Activated CD4-positive, alpha-beta T cell treated with anti-CD3 and anti-CD28 coated beads for 48 hours (primary cell): ENCODE measurements at places on chromosomes 7 and 10.

GRCh38 chr10:28897617-28898464 is 220.5 kb downstream of the BAMBI start:
- no peak for DNase-seq

GRCh38 chr7:29879609-29880008 is 73.3 kb downstream of the WIPF3 start:
- peak; percentile 19 for DNase-seq

DNA sequence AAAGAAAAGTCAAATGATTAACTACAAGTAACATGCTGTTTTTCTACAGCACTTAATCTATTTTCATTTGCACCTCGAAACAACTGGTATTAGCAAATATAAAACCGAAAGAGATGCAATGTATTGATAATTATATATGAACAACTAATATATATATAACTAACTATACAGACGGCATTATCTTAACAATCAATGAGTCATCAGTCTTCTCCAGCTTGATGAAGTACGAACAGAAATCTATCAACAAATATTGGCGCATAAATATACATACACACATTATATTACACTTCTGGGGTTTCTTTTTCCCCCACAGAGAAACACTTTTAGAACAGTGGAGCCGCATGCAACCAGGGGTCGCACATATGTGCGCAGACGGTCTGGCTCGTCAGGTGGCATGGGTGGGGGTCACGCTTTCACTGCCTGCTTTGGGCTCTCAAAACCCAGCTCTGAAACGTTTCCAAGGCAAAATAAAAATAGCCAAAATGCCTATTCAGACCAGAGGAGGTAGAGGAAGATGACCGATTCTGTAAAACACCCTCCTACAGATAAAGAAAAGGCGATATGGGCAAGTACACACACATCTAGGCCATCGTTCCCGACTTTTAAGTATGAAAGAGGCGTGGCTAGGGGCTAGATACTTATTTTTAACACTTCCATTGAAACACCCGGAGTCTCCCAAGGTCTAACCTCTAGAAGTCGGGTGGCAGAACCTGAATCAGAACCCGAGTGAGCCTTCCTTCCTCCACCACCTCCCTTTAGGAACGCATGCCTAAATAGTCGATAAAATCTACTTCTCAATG is 1.7 kb downstream of the ARHGAP12 start:
- peak; percentile 11 for DNase-seq

- DNase-seq, result no peak
These were observed 15.5 kb upstream of the TMEM120A start for GRCh38 chr7:76009672-76010600.

- DNase-seq, result no peak
These were observed 271.4 kb downstream of the GALNT17 start for GRCh38 chr7:71403202-71403946.

GRCh38 chr7:778968-779451 is 51.9 kb upstream of the PRKAR1B start:
- DNase-seq, result no peak

DNA sequence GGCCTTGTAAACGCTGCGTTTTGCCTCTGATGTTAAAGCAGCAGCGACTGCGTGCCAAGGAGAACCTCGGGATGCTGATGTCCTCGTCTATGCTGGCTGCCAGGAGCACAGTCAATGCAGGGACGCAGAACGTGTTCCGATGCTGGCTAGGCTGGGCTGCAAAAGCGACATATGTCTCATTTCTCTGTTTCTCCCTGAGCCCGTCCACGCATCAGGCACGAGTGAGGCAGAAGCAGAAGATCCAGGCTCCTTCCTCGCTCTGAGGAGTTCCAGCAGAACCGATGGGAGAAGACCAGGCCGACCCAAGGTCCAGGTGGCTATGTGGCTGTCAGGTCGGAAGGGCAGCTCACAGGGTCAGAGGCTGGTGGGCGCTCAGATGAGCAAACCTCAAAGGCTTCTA is 3.7 kb upstream of the FOXL3 start:
- DNase-seq, result no peak

DNA sequence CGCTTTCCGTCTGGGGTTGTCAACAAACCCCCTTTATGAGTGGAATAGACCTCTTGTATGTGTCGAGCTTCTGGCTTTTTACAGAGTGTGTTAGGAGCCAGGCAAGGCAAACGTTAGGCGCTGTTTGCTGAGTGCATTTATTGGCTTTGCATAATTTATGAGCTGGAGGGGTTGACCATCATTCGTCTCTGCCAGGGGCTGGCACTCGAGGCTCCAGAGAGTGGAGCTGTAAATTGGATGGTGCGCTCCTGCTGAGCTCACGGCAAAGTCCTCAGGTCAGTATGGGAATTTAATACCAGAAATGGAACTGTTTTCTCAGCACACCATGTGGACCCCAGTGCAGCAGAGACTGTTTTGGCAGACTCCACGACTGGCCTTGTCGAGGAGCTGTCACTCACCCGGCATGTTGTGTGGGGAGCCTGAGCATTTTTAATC is 699.4 kb upstream of the GALNT17 start:
- no peak for DNase-seq

- DNase-seq, result no peak
These were observed 46.9 kb downstream of the MINDY3 start for GRCh38 chr10:15813415-15813814.

DNA sequence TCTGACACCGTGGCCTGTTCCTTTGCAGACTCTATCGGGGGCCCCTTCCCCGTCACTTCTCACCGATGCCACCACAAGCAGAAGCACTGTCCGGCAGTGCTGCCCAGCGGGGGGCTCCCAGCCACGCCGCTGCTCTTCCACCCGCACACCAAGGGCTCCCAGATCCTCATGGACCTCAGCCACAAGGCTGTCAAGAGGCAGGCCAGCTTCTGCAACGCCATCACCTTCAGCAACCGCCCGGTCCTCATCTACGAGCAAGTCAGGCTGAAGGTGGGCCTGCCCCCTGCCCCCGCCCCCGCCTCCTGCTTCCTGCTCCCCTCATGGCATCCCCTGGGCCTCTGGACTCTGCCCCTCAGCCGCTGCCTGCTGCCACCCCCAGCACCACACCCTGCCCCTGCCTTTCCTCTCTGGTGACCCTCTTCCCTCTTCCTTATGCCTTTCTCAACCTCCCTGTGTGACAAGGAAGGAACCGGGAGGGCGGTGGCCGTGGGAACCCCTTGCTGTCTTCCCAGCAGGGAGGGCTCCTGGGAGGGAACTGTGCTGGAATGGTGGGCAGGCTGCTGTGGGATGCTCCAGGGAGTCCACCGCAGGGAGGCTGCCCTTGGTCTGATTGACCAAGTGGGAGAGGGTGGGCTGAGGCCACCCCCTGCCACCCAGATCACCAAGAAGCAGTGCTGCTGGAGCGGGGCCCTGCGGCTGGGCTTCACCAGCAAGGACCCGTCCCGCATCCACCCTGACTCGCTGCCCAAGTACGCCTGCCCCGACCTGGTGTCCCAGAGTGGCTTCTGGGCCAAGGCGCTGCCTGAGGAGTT is 77.5 kb downstream of the NEURL1 start:
- DNase-seq, result no peak

DNA sequence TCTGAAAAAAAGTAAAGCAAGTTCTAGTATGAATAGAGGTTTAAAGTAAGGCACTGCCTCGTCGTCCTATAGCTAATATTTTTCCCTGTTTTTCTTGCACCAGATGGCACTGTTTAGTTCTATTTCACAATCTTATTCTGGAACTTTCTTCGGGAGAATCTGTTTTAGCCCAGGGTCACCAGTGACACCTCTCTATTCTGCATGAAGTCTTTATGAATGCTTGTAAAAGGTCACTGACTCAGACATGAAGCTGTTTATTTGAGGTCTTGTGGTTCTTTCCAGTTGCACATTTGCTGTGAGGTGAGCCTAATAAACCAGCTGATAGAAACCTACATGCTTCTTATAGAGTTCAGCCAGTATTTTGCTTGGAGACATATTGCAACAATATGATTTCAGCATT is 444.3 kb downstream of the AUTS2 start:
- DNase-seq, result no peak
